ENCODE measurements at places on chromosomes 2 and 18. TPM values are rescaled to one million over a fixed set of nuclear protein-coding genes. Genes with fewer than 3 reads are reported as not detected.

Gene AMER3
- total RNA-seq: not detected

Gene GCG
- 0.29 TPM for total RNA-seq

Gene RTN4
- 133 TPM for total RNA-seq

Gene GBX2
- not detected for total RNA-seq
